ENCODE measurements at places on chromosomes 11 and 22.

GRCh38 chr11:72897506-72897905 lies 83.3 kb downstream of the ATG16L2 start:
- DNase-seq, result no peak

DNA sequence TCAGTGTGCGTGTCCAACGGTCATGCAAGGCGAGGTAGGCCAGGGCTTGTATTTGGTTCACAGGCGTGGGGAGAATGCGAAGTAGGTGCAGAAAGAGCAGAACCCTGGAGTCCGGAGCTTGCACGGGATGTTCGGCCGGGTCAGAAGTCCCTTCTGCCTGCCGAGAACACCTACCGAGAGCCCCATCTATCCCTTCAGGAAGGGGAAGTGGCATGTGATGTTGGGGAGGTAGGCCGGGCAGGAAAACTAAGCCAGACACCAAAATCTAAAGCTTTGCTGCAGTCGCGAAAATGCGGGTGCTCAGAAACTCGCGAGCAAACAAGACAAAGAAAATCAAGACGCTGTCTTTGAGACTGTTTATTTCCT lies 435 bp upstream of the TAF6L start:
- DNase-seq, result no peak

DNA sequence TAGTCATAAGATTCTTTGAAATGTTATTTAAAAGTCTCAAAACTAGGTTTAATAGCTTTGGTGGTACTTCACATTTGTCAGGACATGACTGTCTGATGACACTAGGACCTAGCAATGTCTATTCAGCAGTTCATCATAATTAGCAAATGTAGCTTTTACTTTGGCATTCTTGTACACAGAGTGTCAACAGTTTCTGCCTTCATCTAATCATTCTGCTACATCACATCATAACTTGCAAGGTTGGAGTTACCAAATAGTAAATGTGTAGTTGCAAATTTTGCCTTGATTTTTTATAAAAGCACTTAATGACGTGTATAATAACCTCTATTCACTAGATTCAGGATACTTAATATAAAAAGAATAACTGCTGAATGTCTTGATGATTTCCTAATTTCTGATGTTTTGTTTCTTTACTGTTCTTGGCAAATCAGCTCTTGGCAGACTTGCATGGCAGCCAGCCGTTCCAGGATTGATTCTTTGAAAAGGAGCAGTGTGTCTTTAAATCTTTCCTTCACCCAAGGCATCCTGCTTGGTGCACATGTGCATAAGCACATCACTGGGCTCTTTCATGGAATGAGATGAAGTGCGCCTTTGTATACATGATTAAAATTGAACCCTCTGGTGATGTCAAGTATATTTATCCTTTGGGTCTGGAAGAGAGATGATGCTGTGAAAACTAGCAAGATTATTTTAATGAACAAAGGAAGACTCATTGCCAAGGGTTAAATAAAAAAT lies 12.2 kb downstream of the FBXO7 start:
- no peak for DNase-seq

- DNase-seq, result no peak
Observed at GRCh38 chr22:24333301-24333700, 62.7 kb downstream of the SPECC1L start.

- DNase-seq, result peak; percentile 31
Observed at GRCh38 chr22:45612451-45612901, 59.2 kb upstream of the ATXN10 start.

DNA sequence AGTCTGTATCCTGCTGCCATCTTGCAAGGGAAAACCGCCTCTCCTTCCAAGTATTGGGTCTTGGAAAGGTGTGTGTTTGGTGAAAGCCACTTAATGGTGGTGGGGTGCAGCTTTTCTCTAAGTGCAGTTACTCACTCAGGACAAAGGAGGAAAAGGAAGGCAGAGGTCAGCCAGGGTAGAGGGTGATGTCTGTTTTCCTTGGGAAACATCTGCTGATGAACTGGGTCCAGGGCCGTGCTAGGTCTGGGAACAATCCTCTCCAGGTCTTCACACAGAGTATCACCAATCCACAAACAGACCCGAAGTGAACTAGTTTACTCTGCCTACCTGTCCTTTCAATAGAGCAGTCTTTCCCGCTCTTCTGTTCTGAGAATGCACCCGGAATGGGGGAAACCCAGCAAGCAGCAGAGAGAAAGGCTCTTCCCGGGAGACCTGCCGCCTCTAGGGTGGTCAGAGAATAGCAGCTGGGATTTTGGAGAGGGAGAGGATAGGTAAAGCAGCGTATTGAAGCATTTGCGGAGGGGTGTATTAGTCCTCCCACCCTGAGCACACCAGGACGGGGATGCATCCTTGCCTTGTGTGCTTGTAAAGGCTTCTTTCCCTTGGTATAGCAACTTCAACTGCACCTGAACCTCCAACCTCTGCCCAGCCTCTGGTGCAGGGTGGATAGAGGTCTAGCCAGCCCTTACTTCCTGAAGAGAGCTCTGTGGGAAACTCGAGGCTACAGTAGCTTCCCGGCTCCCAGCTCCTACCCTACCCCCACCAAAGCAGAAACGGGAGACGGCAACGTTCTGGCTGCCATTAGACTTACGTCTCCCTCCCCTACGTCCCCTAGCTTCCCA lies 20.7 kb downstream of the LHFPL7 start:
- no peak for DNase-seq

DNA sequence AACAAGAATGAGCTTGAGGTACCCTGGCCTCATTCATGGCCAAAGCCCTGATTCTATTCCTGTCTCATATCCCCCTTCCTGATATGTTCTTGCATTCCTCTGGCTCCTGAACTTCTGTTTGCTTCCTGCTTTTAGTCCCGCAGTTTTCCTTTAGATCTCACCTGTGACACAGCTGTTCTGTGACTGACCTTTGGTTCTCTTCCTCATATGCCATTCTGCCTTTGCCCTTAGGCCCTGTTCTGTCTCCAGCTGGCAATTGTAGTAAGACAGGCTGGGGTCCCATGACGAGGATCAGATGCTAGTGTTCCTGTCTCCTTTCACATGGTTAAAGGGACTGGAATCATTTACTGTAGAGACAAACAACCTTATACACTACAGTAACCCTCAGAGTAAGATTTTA lies 59.0 kb upstream of the PDE3B start:
- no peak for DNase-seq

DNA sequence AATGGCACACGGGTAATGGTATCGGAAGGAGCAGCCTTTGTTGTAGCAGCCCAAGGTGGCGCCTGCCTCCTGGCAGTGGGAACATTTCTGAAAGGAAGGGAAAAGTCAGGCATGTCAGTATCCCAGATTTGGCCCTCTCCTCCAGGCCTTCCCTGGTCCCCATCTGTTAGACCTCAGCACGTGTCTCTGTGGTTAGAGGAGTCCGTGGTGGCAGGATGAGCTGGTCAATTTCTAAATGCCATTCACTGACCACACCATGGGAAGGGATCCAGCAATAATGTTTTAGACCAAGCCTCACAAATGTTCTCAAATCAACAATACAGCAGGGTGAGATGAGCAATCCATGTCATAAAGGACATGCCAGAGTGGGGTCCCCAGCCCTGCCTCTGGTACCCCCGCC lies 49.0 kb upstream of the CYP2D6 start:
- DNase-seq, result no peak

- no peak for DNase-seq
Observed at GRCh38 chr11:60996381-60997138, 25.1 kb downstream of the CD6 start.

DNA sequence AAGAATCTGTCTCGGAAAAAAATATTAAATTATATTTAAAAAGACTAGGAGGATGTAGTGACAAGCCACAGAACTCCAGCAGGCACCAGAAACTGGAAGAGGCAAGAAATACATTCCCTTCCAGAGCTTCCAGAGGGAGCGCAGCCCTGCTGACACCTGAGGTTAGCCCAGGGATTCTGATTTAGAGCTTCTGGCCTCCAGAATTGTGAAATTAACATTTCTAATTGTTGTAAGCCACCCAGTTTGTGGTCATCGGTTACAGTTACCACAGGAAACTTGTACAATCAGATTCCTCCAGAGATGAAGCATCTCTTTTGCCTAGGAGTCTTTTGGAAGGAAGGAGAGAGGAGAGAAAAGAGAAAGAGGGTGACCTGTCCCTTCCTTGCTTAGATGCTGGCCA lies 6.4 kb upstream of the UBASH3B start:
- DNase-seq, result no peak

DNA sequence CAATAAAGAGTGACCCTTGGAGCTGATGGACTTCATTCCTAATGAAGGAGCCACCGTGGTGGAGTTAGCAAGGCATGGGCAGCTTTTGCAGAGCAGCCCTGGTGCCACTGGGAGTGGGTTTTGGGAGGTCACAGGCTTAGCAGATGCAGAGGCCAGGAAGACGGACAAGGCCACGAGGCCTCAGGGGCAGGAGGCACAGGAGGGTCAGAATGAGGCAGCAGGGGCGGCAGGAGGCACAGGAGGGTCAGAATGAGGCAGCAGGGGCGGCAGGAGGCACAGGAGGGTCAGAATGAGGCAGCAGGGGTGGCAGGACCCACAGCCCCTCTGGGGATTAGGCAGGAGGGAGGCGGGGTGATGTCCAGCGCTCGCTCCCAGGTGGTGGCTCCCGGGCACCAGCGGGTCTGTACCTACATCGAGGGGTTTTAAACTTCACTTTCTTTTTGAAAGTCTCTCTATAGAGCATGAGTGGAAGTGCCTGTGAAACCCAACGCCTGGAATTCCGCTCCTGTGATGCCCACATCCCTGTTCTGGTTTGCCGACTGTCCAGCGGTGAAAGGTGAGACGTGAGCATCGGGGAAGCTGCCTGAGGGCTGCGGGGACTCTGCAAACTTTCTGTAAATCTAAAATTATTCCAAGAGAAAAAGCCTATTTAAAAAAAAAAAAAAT lies 521.6 kb downstream of the BRD1 start:
- no peak for DNase-seq

DNA sequence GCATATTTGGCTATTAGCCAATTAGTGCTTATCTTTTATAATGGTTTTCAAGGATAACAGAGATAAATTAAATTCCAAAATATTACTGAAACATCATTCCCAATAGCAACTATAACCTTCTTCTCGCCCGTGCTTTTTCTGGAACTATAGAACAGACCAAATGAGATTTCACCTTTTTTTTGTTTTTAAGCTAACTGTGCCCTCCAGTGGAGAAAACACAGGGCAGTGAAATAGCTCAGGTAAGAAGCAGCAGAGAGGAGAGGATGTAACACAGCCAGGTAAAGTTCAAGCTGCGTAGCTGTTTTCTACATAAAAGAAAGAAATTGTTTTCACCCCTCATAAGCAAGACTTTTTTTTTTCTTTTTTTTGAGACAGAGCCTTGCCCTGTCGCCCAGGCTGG lies 28.2 kb downstream of the HSD17B12 start:
- no peak for DNase-seq

DNA sequence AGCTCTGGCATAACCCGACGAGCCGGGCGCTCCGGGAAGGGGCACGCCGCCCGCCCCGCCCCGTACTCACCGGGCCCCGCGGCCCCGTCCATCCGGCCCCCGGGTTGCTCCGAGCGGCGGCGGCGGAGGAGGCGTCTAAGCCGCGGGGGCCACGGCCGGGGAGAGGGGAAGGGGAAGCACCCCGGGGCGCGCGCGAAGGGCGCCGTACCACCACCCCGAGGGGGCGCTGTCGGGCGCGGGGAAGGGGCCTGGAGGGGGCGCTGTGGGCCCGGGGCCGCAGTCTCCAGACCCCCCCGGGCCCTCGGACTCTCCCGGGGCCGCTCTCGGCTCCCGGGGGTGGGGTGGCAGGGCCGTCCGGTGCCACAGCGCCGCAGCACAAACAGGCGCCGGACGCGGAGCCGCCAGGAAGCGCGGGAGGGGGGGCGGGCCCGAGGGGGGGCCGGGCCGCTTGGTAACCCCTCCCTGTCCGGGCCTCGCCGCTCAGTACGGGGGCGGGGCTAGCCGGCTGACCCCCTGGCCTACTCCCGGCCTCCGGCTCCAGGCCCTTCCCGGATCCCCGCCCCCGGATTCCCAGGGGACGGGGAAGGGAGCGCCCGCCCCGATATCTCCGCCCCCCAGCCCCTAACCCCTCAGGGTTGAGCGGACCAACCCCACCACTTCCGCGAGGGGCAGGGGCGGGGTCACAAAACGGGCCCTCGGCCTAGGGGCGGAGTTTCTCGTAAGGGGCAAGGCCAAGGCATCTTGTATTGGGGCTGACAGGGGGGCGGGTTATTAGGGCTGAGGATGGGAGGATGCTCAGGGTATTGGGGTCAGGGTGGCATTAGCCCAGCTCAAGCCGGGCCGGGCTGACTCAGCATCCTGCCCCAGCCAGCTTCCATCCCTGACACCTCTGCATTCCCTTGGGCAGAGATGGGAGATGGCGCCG lies at the start of the genes EML3 and ROM1:
TSS of gene EML3 (minus strand) at position 410 of the 925 bp plus-strand sequence. CDS start at position 92, 318 bp downstream.
TSS of gene ROM1 (plus strand) at position 892 of the 925 bp plus-strand sequence. CDS start at position 917, 25 bp downstream.
- peak; percentile 95 for DNase-seq

DNA sequence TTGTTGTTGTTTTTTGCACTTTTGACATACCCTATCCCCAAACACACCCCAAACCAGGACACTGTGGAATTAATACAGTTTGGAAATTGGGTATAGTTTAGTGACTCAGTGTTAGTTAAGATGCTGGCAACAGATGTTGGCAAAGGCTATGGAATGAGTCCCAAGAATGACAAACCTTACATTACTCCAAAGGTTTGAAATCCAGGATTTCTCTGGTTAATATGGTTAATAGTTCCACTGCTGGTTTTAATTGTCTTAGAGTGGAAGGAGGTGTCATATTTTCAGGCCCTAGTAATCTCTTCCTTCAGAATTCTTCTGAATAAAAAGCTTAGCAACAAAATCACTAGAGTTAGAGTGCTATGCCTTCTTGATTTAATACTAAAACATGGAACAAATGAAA lies 775 bp downstream of the LPXN start:
- no peak for DNase-seq

- DNase-seq, result no peak
Observed at GRCh38 chr11:126719740-126720139, 280.8 kb downstream of the KIRREL3 start.

- no peak for DNase-seq
Observed at GRCh38 chr11:126734752-126735151, 265.8 kb downstream of the KIRREL3 start.

GRCh38 chr11:74019104-74019738 lies 10.3 kb upstream of the UCP3 start:
- no peak for DNase-seq
